ENCODE measurements at places on chromosomes 5 and 9.

GRCh38 chr5:154198611-154199230 is 8.2 kb downstream of the GALNT10 start:
- DNase-seq: no peak

- DNase-seq: no peak
These were observed 141.1 kb downstream of the SPATA31D1 start for GRCh38 chr9:82129708-82130107.

DNA sequence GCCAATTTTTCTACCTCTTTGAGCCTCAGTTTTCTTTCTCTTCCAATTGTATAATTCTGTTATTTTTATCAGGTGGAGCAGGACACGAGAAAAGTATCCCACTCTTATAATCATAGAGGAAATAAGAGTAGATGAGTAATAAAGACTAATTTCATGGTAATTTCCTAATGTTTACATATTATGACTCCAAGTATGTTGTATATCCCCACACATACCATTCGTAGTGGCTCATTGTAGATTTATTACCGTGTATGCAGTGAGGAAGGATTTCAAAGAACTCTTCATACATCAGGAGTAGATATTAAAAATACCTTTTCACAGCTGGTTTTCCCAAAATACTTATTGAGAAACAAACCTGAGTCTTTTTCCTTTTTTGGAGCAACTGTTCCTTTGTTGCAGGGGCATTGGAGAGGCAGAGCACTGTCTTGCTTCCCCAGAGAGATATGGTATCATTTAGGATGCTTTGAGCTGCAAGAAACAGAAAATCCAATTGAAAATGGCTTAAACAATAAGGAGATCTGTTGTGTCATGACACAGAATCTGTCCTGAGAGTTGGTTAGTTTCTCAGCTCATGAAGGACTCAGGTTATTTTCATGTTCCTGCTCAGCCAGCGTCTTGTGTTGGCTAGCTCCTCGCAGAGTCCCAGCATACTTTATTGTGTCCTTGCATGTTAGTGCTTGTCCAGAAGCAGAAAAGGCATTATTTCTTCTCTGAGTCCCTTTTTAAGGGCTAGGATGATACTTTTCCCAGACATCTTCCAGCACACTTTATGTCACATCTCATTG is 291.2 kb downstream of the ARHGAP26 start:
- no peak for DNase-seq

DNA sequence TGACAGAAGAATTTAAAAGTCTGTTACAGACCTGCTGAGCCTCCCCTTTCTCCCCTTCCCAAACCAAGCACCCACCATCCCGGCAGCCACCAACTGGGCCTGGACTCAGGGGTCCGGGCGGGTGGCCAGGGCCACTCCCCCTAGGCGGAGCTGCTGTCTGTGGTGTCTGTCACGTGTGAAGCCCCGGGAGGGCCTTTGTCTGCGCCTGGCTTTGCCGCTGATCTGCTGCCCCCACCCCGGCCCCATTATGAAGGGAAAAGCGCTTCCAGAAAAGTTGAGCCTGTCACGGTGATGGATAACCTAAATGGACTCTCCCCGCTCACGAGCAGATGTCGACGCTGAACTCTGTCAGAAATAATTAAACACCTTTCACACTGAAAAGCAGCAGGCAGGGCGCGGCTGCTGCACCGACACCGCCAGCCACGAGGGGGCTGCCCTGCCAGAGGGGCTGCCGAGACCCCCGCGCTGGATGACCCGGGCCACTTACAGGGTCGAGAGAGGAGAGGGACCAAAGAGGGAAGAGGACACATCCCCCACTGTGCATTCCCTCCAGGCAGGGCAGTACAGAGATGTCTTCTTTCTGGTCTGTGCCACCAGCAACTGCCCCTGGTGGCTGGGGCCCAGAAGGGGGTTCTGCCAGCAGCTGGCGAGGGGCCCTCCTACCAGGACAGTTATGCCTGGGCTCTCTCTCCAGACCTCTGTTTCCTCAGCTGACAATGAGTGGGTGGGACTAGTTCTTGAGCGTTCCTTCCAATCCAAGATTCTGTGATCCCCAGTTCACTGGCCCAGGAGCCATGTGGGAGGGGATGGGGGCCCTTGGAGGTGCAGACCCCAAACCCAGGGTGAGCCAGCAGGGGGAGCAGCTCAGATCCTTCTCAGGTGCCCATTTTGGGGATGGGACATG is 36.0 kb upstream of the BARHL1 start:
- DNase-seq: peak; percentile 82

DNA sequence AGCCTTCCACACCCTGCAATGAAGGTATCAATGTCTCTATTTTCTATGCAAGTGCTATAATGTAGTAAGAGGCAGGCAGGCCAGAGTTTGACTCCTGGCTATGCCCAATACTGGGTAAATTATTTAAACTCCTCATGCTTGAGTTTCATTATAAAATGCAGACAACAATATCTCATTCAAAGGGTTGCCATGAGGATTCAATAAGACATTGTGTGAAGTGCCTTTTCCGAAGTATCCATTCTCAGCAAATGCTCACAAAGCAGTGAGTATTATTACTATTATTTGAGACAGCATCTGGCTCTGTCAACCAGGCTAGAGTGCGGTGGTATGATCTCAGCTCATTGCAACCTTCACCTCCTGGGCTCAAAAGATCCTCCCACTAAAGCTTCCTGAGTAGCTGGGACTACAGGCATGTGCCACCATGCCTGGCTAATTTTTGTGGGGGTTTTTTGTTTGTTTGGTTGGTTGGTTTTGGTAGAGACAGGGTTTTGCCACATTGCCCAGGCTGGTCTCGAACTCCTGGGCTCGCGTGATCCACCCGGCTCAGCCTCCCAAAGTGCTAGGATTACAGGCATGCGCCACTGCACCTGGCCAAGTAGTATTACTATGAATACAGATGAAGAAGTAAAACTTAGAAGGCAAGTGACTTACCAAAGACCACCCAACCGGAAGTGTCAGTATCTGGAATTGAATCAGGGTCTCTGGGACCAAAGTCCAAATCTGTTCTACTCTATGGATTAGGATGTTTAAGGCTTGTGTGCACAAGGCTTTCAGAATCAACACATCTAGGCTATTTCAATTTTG is 18.8 kb downstream of the ADAM19 start:
- DNase-seq: no peak

Measured in iPS-NIHi11 (cell line).